ENCODE measurements at places on chromosomes 6 and 20. TPM values are rescaled to one million over a fixed set of nuclear protein-coding genes. Genes with fewer than 3 reads are reported as not detected.

The LY6G6C gene
- 0.24 TPM for total RNA-seq

The LPA gene
- 0.15 TPM for total RNA-seq

The DDX39B gene
- 813 TPM for total RNA-seq

The NRSN1 gene
- total RNA-seq = not detected

The ZSWIM3 gene
- total RNA-seq = 8.2 TPM

The BFSP1 gene
- total RNA-seq = 8.6 TPM

The CLVS2 gene
- total RNA-seq = 0.26 TPM

The RREB1 gene
- 35.8 TPM for total RNA-seq

The MUCL3 gene
- 0.20 TPM for total RNA-seq

The CCDC170 gene
- total RNA-seq = 0.26 TPM

The POPDC3 gene
- total RNA-seq = 6.0 TPM

The GGT7 gene
- total RNA-seq = 38.6 TPM

The SFTA2 gene
- not detected for total RNA-seq

The ANKRD66 gene
- total RNA-seq = not detected

The SLC35D3 gene
- 0.57 TPM for total RNA-seq

The PACSIN1 gene
- total RNA-seq = 7.0 TPM

The GRIK2 gene
- 0.90 TPM for total RNA-seq

The MRPL18 gene
- 87.4 TPM for total RNA-seq

The ETV7 gene
- total RNA-seq = 0.94 TPM

The HIVEP2 gene
- total RNA-seq = 4.2 TPM

The PDE10A gene
- 0.31 TPM for total RNA-seq

The ZNF311 gene
- 0.68 TPM for total RNA-seq

The COL20A1 gene
- 2.3 TPM for total RNA-seq

The RALY gene
- total RNA-seq = 207 TPM

The PPP1R3G gene
- total RNA-seq = not detected

The MOG gene
- total RNA-seq = 0.55 TPM
